ENCODE measurements at places on chromosomes 7 and 10.
A peak's percentile ranks its signal among the peaks of the same experiment; 100 is the strongest.

DNA sequence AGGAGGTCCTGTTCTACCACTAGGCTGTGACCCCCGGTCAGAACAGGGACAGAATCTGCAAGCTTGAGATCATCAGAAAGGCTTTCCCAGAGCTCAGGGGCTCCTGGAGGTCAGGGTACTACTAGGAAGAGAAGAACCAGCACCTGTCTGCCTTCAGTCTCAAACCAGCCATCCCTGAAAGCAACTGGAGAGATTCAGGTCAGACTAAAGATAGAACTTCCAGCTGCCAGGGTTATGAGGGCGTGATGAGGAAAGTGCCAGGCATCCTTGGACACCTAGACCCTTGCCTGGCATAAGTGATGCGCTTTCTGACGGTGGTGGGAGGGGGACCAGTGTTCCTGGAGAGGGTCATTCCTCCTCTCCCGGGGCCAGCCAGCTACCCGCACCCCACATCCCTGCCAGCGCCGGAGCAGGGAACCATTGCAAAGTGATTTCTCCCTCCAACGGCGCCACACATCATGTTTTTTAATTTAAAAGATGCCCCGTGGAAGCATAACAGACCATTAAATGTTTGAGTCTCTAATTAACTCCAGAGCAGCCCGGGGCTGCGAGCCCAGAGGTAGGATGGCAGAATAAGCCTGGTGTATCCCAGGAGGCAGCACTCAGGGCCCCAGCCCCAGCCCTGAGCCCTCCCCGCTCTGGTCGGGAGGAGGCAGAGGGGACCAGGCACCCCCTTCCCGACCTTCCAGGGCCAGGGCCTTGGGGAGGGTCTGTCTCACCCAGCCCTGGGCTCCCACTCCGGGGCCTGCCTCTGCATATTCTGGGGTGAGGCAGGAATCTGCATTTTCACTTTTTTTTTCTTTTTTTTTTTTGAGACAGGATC, 64.0 kb downstream of the ELFN1 start:
- no peak for DNase-seq

DNA sequence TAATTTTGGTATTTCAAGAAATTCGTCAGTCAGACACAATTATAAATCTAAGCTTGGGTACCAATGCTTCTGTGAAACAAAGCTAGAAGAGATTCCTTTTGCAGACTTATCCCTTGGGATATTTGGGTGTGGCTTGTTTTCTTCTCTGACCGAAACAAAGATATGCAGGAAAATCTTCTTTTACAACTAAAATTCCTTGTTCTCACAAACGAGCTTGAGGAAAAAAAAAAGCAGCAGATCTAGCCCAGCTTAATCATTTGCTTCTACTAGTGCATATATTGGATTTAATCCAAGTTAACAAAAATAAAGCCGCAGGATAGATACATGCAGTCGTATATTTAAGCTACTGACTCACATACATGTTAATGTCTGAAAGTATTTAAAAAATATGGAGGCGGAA, 104.2 kb downstream of the PRTFDC1 start:
- DNase-seq, result no peak

GRCh38 chr7:119545118-119545517, 727.9 kb upstream of the KCND2 start:
- DNase-seq, result no peak

- no peak for DNase-seq
Measured at GRCh38 chr10:114706458-114707055, 48.5 kb upstream of the ABLIM1 start.

DNA sequence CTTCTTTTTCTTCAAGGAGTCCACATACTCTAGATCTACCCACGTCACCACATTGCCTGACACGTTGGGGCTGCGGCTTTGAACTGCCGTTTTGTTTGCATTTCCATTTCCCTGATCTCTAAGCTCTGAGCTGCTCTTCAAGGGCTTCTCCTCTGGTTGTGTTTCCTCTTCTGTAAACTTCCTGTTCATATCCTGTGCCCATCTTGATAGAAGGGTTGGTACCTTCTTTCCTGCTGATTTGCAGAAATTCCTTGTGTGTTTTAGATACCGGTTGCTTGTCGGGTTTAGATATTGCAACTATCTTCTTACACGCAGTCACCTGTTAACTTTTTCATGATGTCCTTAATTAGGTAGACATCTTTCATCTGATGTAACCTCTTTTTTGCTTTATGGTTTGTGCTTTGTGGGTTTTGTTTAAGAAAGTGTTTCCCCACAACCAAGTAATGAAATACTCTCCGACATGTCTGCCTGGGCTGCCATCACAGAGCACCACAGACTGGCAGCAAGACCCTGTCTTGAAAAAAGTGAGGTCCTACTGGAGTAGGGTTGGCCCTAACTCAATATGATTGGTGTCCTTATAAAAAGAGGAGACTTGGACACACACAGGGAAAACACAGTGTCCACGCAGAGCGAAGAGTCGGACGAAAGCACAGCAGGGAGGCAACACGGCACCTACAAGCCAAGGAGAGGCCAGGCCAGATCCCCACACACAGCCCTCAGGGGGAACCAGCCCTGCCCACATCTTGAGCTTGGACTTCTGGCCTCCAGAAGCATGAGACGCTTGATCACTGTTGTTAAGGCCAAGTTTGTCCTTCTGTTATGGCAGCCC, 99.1 kb upstream of the PDGFA start:
- DNase-seq, result no peak

- no peak for DNase-seq
Measured at GRCh38 chr10:70925377-70926225, 37.2 kb upstream of the PCBD1 start.

GRCh38 chr7:117895276-117895675, 22.0 kb upstream of the CTTNBP2 start:
- no peak for DNase-seq

DNA sequence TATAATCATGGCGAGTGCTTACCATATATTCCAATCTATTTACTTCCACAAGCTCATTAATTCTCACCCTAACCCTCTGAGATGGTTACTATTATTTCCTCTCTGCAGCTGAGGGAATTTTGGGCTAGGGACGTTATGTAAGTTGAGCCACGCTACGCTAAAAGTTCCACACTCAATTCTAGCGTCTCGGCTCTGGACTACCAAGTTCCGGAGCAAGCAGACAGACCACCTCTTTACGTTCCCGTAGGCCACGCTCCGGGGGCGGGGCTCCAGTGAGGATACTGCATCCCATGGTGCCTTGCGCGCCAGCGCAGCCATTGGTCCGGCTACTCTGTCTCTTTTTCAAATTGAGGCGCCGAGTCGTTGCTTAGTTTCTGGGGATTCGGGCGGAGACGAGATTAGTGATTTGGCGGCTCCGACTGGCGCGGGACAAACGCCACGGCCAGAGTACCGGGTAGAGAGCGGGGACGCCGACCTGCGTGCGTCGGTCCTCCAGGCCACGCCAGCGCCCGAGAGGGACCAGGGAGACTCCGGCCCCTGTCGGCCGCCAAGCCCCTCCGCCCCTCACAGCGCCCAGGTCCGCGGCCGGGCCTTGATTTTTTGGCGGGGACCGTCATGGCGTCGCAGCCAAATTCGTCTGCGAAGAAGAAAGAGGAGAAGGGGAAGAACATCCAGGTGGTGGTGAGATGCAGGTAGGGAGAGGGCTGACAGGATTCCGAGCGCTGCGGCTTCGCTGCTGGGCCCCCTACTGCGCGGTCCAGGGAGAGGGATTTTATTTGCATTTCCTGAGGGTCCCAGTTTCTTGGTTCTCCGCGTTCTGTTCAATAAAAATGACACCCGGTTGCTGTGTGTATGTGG, at the start of gene KIF11:
Gene KIF11 (plus strand): TSS at position 370 of the 858 bp plus-strand sequence. CDS start 246 bp downstream, at position 616.
- peak; percentile 94 for DNase-seq

DNA sequence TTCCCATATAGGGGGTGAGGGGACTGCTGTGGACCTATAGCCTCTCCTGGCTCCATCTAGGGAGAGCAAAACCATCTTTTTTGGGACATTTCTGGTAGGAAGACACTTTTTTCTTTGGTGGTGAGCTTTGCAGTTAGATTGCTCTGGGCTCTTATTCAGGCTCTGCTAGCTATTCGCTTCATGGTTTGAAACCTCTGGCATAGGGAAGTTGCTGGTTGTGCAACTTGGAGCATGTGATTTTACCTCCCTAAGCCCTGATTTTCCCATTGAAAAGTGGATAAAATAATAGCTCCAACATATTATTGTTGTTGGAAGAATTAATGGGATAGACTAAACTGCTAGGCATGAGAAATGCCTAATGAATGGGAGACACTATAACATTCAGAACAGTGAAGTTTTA, 69.6 kb downstream of the CYP26A1 start:
- no peak for DNase-seq

- DNase-seq, result no peak
Measured at GRCh38 chr7:26307226-26307625, 15.6 kb downstream of the SNX10 start.

- no peak for DNase-seq
Measured at GRCh38 chr7:14184292-14184864, 194.9 kb upstream of the ETV1 start.

GRCh38 chr10:73894245-73894971, 16.5 kb upstream of the PLAU start:
- DNase-seq, result no peak

Measured in stimulated activated CD4-positive, alpha-beta T cell treated with anti-CD3 and anti-CD28 coated beads, Interleukin-2, amount 100 ng/mL, for 4 hours (primary cell).